Dermis blood vessel endothelial cell (primary cell): ENCODE measurements at places on chromosomes 2 and 18. TPM values are rescaled to one million over a fixed set of nuclear protein-coding genes. Genes with fewer than 3 reads are reported as not detected.

DNA sequence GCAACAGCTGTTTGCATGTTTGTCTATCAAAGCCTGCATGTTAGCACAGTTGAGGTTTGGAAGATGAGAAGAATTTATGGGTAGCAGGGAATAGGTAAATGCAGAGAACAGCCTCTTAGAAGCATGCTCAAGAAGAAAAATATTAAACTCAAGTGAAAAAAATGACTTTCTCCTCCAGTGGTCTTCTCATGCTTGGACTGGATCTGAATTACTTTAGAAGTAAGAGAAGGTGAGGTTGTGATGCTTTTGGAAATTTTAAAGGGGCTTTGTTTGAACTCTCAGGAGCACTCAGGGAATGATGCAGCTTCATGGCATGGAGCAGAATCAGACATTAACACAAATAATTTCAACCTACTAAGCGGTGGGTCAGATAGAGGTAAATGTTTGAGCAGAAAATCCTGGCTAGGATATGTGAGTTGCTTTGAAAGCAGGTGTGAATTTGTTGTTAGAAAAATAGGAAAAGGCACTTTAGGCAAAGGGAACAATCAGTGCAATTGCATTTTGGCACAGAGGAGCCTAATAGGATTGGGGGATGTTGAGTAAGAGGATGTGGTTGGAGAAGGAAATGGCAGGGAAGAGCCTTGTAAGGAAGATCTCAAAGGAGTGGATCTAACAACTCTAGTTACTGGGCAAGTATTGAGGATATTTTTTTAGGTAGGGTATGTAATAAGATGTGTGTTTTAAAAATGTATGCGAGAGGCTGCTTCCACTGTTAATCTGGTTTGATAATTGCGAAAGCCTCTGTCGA, 76.3 kb downstream of the DDX1 start:
- peak; percentile 59 for DNase-seq

- no peak for DNase-seq
Observed at GRCh38 chr2:64112016-64112415, 32.2 kb downstream of the PELI1 start.

DNA sequence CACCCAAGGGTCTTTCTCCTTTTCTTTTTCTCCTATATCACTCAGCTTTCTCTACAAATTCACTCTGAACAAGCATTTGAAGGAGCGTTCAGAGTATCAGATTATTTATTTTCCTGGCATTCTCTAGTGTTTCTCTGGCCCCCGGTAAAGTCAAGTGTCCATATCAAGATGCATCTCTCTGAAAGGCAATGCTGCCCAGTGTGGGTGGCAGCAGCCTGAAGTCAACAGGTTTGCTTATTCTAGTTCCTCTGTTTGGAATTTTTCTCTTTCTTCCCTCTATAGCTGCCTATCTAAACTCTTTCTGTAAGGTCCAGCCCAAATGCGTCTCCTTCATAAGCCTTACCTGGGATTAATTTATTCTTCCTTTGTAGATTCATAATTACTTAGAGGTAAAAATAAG, 526.2 kb upstream of the TNP1 start:
- DNase-seq = no peak

GRCh38 chr2:11292464-11293255, 51.8 kb downstream of the ROCK2 start:
- peak; percentile 94 for DNase-seq

DNA sequence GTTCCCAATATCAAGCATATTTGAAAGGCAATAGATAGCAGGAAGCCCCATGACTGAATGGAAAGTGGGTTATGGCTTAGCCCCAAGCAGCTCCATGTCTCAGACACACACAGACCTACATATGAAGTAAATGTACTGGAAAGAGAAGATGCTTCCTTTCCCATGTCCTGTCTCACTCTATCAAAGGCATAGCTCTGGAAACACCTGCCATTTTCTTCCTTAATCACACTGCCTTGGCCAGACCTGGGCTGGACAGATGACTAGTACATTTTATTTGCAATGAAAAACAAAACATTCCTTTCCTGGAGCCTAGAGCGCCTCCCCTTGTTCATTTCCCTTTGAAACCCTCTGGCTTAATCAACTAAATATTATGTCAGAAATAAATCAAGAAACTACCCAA, 160.7 kb downstream of the ANTXR1 start:
- peak; percentile 58 for DNase-seq

- DNase-seq = no peak
Observed at GRCh38 chr2:191190861-191191552, 40.2 kb upstream of the STAT4 start.

- DNase-seq = no peak
Observed at GRCh38 chr2:237045449-237045848, 40.2 kb upstream of the COPS8 start.

DNA sequence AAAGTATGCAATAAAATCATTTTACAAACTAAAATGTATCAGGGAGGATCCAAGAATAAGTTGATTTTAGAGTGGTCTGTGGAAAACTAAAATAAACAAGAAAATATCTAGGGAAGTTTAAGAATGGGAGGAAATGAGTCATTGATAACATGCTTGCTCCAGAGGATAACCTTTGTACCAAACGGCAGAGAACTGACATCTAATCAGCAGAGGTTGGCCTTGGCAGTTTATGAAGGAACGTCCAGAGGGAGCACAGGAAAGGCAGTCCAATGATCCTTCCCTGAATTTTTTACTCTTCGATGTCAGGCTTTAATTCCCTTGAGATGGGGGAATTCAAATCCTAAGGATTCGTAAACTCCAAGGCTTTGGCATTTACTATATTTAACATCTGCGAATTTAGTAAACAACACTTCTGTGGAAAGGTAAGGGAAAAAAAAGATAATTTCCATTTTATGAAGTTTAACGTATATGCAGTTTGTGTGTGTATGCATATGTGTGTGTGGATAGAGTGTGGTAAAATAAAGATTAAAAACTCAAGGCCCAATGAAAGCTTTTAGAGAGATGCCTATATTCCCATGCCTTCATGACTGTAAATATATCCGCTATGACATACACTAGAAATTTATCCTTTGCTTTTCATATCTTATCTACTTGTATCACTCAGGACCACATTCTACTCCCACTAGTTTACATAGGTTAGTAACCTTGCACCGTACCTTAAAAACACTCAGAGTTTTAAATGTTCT, 8.7 kb upstream of the INPP1 start:
- peak; percentile 97 for DNase-seq

GRCh38 chr2:217694291-217694690, 308.5 kb downstream of the TNS1 start:
- DNase-seq = no peak

DNA sequence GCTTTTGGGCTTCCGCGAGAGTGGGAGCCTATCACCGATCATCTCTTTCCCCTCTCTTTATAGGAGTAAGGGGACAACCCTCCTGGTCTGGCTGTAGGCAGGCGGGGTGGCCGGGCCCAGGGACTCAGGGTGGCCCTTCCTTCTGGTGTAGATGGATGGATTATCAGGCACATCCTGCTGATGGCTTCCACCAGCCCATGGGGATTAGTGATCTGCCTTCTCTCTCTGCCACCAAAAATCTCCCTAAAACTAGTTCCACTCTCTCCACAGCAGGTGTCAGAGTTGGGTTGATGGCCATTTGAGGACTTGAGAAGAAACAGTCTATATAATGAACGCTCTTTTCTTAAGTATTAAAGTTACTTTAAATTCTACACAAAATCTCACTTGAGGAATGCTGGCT, 37.4 kb downstream of the NCK2 start:
- DNase-seq = no peak

- DNase-seq = no peak
Observed at GRCh38 chr2:221911890-221912289, 339.8 kb upstream of the EPHA4 start.

GRCh38 chr18:79519751-79520477, 124.2 kb downstream of the NFATC1 start:
- DNase-seq = no peak

- no peak for DNase-seq
Observed at GRCh38 chr2:134818321-134818720, 20.1 kb upstream of the ACMSD start.

DNA sequence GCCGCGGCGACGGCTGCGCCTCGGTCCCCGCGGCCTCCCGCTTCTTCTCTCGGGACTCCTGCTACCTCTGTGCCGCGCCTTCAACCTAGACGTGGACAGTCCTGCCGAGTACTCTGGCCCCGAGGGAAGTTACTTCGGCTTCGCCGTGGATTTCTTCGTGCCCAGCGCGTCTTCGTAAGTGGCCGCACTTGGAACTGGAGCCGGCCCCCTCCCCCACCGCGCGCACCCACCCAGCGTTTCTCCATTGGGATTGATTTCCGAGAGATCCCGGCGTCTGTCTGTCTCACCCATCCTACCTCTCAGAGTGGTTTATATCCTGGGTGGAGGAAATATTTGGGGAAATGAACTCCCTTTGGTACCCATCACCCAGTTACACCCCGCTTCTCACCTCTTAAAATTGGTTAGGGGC, 498 bp downstream of the ITGAV start:
- peak; percentile 65 for DNase-seq

DNA sequence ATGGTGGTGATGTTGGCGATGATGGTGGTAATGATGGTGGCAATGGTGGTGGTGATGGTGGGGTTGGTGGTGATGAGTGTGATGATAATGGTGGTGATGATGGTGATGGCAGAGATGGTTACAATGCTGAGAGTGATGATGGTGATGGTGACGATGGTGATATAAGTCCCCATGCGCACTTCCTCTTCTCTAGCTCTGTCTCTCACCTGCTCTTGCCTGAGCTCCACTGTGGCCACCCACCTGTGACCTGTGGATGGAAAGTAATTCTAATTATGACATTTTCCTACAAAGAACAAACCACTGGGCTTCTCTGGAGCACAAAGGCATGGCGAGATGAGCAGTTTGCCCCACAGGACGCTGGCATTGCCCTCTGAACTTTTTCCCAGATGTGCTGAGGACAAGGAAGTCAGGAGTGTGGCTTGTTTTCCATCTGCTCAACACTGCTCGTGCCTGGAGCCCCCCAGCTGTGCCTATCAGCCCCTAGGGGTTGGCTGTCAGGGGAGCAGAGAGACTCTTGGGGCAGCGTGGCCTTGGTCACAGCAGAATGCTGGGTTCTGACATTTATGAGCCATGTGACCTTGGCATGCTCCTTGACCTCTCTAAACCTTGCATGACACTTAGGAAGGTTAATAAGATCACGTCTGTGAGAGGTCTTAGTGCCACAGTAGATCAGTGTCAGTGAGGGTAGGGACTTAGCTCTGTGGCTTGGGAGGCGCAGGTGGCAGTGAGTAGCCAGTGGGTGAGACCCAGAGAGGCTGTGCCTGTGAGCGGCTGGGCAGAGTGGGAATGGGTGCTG, 68.4 kb downstream of the RRM2 start:
- no peak for DNase-seq

- DNase-seq = no peak
Observed at GRCh38 chr2:147346142-147346541, 498.7 kb upstream of the ACVR2A start.

GRCh38 chr2:112833976-112834375, 2.6 kb downstream of the IL1B start:
- no peak for DNase-seq

DNA sequence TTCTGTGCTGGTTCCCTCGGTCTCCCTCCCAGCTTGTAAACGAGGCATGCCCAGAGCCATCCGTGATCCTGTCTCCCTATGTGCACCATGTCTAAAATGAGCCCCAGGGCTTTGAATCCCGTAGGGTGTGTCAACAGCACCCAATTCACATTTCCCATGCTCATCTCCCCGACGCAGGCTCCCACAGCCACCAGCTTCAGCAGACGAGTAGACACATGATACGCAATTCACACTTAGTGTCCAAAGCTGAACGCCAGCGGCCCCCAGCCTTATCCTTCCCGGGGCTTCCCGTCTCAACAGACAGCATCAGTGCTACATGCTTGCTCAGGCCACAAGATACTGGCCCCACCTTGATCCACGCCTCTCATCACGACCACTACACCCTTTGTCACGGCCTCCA, 88.1 kb downstream of the EIPR1 start:
- DNase-seq = no peak

DNA sequence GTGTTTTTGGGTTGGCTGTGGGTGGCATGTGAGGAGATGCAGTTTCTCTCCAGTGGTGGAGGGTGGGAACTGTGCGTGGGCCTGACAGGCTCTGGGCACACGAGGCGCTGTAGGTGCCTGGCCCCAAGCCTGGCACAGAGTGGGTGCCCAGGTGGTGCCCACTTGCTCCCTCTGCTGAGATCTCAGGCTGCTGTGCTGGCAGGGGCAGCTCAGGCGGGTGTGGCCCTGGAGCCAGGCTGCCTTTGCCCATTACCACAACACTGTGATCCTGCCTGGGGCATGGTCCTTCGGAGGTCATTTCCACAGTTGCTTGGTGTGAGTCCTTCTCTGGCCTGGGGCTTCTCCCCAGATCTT, 20.4 kb downstream of the TSHZ1 start:
- DNase-seq = no peak

GRCh38 chr18:77061281-77061945, 71.2 kb downstream of the MBP start:
- DNase-seq = no peak

- DNase-seq = no peak
Observed at GRCh38 chr2:85409845-85410583, at the start of gene CAPG. Gene CAPG, minus strand, starts transcription at chr2:85410366. Its CDS starts 8,221 bp downstream, at chr2:85402145.

DNA sequence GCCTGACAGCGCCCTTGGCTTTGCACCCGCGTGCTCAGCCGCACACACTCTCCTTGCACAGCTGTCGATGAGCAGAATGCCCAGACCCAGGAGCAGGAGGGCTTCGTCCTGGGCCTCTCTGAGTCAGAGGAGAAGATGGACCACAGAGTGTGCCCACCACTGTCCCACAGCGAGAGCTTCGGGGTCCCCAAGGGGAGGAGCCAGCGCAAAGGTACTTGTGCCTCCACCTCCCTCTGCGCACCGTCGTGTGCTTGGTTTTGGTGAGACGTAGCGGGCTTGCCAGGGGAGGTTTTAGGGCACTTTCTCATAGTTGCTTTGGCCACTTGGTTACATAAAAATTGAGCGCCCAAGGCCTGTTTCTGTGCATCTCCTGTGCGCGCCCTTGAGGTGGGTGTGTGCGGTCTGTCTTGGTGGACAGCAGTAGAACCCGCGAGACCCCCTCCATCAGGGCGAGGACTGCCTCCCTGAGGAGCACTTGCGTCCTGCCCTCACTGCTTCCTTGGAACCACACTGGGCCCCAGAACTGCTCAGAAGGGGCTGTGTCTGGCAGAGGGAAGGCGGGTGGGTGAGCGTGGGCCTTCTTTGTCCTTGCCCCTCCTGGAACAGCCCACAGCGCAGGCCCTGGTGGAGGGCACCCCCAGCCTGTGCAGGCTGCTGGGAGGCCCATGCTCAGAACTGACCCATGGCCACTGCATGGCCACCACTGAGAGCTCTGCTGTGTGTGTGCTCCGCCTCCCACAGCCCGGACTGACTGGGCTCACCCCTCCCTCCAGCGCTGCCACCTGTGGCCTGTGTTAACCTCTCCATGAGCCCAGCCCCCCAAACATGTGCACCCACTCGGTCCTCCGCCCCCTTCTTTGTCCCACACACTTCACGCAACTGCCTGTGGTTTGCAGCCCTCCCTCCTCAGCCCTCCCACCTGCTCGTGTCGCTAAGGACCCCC, 95.9 kb downstream of the DGKD start:
- DNase-seq = no peak

GRCh38 chr18:75454022-75454795, 26.7 kb upstream of the SMIM21 start:
- no peak for DNase-seq

ACMSD gene
- total RNA-seq = 0.09 and 0.34 TPM in 2 replicates

DCC gene
- total RNA-seq = not detected in 2 replicates

MAP3K19 gene
- not detected in 2 replicates for total RNA-seq

DSEL gene
- 9.2 and 10.6 TPM in 2 replicates for total RNA-seq

ITPRIPL1 gene
- 7.0 and 7.7 TPM in 2 replicates for total RNA-seq

PLEKHH2 gene
- total RNA-seq = 0.14 and 1.5 TPM in 2 replicates

LRRC30 gene
- total RNA-seq = not detected in 2 replicates
